ENCODE measurements at places on chromosomes 12 and 14.

DNA sequence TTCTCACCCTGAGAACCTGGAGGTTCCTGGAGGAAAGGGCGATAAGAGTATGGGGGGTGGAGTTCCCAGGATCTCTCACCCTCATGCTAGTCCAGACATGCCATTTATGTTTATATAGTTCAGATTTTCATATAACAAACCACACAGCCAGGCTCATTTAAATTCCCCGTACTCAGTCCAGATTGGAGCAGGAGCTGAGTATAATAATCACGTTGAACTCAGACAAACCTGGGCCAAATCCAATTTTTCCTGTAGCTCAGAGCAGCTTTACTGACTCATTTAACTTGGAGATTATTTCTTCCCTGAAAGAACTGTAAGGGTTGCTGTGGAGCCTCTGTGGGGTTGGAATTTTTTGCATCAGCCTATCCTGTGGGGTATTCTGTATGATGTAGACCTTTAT lies 660.8 kb downstream of the TMEM121 start:
- no peak for DNase-seq

- DNase-seq: peak; percentile 5
Observed at GRCh38 chr12:47652521-47653234, 53.2 kb downstream of the RPAP3 start.

- DNase-seq: no peak
Observed at GRCh38 chr12:56258820-56259183, 618 bp upstream of the ANKRD52 start.

DNA sequence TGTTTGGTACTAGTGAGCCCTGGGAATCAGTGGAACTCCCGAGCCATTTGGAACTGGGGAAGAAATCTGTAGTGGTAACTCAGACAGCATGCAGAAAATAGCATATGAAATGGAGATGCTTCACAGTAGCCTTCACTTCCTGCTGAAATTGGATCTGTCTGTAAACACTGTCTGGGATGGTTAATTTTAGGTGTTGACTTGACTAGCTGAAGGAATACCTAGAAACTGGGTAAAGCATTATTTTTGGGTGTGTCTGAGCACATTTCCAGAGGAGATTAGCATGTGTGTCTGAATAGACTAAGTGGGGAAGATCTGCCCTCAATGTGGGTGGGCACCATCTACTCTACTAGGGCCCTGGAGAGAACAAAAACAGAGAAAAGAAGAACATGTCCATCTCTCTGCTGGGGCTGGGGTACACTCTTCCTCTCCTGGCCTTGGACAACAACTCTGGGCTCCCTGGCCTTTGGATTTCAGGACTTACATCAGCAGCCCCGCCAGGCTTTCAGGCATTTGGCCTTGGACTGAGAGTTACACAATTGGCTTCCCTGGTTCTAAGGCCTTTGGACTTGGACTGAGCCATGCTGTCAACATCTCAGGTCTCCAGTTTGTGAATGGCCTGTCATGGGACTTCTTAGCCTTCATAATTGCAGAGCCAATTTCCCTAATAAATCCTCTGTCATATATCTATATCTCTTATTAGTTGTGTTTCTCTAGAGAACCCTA lies 14.0 kb upstream of the CRADD start:
- no peak for DNase-seq

- DNase-seq: no peak
Observed at GRCh38 chr12:124396544-124397398, 101.9 kb downstream of the RFLNA start.

DNA sequence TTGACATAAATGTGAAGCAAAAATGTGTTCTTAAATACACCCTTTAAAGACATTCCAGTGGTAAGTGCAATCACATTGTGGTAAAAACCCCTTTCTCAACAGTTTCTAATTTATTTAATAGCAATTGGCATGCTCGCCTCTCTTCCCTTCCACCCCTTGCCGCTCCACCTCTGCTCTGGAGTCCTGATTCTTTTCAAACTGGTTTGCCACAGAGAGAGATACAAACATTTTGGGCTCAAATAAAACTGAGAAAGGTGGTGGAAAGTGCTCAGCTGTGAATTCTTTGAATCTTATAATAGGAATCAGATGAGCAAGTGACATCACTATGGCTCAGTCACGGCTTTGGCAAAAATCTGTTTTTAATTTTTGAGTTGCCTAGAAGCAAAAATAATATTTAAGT lies 993.9 kb downstream of the GALC start:
- peak; percentile 91 for DNase-seq

- DNase-seq: peak; percentile 89
Observed at GRCh38 chr14:74618078-74618952, 6.3 kb upstream of the LTBP2 start.

DNA sequence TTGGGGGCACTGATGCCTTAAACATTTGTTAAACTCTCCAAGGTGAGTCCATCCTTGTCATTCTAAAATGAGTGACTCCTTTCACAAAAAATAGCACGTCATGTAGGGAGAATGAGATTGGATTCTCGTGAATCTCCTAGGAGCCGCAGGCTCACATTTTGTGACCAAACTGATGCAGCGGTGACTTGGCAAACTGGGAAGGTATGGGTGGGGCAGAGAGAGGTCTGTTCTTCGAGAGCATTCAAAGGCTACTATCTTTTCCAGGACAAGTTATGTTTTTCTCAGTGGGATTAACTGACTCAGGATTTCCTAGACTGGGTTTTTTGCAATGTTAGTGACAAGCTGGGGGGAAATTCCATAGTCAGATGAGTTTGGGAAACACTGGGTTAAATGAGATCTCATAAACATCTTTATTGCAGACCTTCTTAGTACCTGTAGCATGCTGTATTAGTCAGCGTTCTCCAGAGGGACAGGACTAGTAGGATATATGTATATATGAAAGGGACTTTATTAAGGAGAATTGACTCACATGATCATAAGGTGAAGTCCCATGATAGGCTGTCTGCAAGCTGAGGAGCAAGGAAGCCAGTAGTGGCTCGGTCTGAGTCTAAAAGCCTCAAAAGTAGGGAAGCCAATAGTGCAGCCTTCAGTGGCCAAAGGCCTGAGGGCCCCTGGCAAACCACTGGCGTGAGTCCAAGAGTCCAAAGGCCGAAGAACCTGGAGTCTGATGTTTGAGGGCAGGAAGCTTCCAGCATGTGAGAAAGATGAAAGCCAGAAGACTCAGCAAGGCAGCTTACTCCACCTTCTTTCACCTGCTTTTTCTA lies 61.0 kb downstream of the FOXN4 start:
- no peak for DNase-seq

DNA sequence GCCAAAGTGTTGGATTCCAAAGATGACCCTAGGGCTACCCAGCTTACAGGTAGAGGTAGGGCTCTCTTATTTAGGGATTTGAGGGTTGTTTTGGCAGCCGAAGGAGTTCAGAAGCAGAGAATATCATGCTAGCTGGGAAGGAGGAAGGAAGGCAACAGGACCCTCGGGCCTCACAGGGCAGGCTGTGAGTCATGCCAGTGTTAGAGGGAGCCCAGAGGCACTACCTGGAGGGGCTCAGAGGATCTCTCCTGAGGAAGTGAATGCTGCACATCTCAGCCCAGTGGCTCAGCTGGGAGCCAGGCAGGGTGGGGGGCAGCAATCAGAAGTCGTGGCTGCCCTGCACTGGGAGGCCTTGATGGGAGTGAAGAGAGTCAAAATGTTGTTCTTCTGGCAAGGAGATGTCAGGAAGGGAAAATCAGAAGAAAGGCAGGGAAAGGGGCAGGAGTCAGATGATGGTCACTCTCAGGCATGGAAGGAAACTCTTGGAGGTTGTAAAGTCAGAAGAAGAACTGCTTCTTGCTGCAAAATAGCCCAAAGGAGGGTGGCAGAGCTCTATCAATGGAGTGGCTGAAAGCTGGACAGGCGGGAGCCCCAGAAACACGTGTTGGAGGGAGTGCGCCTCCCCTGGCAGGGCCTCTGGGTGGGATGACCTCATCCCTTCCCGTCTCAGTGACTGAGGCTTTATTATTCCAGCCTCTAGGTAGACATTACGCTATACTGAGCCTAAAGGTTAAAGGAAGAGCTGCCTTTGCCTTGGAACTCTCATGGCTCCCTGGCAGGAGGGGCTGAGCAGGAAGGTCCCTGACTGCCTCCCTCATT lies 141.3 kb downstream of the SMOC1 start:
- DNase-seq: no peak

- no peak for DNase-seq
Observed at GRCh38 chr14:95741038-95741490, 27.1 kb upstream of the TCL1A start.

Measured in fibroblast of upper back skin (primary cell).